ENCODE measurements at places on chromosomes 11 and 22.

- no peak for DNase-seq
These were observed at the start of gene TMEM225 for GRCh38 chr11:123885570-123885969. Gene TMEM225 (minus strand): TSS chr11:123885670. CDS start chr11:123885425, 245 bp downstream.

DNA sequence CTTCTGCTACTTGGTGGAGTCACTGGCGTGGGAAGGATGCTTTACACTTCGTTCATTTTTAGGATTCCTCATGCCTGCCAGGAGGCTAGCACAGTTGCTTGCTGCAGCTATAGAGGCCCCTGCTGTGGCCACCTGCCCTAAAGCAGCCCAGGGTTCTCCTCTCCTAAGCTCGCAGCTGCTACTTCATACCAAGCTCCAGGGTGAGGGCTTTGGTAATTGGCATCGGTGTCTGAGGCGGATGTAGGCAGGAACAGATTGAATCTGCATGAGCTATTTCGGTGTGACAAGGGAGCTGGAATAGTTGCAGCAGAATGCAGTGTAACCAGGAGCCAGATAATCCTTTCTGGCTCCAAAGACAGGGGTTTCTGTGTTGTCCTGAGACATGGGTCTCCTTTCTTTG lies 133.1 kb downstream of the MICAL2 start:
- no peak for DNase-seq

- no peak for DNase-seq
These were observed 148.2 kb upstream of the ARHGAP20 start for GRCh38 chr11:110860461-110860860.

GRCh38 chr11:73430326-73430725 lies 54.1 kb downstream of the RELT start:
- DNase-seq = no peak

- DNase-seq = no peak
These were observed 428 bp downstream of the CDKN1C start for GRCh38 chr11:2885017-2885677.

DNA sequence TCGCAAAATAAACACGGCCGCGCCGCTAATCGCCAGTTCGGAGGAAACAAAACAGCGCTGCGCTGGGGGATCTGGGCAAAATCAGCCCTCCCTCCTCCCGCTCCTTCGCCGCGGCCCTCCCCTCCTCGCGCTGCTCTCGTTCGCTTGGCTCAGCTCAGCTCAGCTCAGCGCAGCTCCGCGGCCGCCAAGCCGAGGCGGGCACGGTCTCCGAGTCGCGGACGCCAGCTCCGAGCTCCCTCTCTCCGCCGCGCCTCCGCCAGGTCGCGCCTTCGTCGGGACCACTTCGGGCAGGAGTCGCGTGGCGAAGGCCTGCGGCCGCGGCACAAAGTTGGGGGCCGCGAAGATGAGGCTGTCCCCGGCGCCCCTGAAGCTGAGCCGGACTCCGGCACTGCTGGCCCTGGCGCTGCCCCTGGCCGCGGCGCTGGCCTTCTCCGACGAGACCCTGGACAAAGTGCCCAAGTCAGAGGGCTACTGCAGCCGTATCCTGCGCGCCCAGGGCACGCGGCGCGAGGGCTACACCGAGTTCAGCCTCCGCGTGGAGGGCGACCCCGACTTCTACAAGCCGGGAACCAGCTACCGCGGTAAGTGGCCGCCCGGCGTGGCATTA lies at the start of gene SPON1:
TSS of gene SPON1 (plus strand) at position 162 of the 607 bp plus-strand sequence. CDS start at position 344, 182 bp downstream.
- DNase-seq = peak; percentile 17

DNA sequence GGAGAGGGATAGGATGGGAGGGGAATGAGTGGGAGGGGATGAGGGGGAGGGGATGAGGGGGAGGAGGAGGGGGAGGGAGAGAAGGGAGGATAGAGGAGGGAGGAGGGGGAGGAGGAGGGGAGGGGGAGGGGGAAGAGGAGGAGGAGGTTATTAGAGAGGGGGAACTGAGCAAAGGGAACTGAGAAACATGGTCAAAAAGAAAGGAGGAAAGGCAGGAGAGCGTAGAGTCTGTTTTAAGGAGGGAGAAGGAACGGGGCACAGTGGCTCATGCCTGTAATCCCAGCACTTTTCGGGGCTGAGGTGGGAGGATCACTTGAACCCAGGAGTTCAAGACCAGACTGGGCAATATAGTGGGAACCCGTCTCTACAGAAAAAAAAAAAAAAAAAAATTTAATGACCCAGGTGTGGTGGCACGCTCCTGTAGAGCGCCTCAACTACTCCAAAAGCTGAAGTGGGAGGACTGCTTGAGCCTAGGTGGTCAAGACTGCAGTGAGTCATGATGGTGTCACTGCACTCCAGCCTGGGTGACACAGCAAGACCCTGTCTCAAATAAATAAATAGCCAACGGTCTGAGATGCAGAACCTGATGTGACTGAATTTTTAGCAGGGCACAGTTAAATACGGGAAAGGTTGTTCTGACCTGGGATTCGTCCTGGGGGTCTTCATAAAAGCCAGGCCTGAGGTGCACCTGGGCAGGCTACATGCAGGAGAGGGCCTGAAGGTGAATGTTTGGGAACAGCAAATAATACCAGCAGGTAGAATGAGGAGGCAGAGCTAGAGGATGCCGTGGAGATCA lies 4.0 kb downstream of the B3GNT6 start:
- DNase-seq = no peak

GRCh38 chr11:6219359-6219758 lies 14.0 kb downstream of the C11orf42 start:
- DNase-seq = no peak

DNA sequence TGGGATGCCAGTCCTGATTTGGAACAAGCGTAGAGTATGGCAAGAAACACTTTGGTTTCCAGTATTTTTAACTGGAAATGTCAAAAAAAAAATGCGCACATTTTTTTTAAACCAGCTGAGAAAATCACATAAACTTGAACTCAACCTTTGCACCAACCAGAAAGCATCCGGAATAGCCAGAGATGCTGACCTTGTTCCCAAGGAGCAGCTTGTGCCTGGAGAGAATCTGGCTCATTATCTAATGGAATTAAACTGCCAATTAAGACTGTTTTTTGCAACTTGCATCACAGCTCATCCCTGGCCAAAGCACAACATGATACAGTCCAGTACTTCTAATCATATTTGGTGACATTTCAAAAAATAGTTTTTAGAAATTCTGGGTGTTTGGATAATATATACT lies 8.4 kb upstream of the ETS1 start:
- DNase-seq = no peak

DNA sequence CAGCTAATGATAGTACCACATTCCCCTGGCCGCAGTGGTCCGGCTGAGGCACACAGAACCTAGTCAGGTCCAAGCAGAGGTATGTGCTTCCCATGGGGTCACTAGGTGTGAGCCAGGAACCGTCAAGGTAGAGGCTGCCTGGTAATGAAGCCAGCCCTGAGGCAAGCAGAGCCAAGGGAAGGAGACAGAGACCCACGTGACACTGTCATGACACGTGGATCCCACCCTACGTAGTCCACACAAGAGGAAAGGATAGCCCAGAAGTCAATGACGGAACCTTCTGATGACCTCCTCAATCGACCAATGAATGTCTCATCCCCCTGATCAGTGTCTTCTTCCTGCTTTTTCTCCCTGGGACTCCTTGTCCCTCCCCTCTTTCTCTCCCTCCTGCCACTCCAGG lies 19.0 kb downstream of the A4GALT start:
- no peak for DNase-seq

GRCh38 chr11:14451825-14452224 lies 47.8 kb downstream of the COPB1 start:
- no peak for DNase-seq

DNA sequence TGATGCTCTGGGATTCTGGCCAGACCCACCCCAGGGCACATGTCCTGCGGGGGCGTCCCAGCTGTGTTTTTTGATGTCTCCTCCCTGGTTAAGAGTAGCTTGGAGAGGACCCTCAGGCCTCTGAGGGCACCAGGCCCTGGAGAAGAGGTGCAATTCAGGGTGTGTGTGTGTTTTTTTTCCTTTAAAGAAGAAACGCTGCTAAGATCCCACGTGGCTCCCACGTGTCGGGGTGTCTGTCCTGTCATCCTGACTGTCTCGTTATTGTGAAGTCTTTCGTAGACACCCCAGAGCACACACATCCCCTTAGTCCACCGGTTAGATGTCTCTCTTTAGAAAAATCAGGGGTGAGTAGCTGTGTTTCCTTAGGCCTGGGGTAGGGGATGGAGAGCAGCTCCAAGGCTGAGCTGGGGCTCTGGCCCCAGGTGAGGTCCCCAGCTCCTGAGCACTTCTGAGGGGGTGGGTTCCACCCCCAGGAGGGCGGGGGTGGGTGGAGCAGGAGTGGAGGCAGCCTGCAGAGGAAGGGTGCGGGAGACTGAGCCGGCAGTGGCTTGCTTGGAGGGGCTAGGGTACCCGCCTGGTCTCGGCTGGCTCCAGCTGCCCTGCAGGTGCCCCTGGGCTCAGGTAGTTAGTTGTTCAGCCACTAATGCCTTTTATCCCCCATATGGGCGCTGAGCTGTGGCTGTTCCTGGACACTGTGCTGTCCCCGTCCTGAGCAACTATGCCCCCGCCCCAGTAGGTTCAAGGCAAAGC lies 116.4 kb downstream of the CACNA1I start:
- no peak for DNase-seq

GRCh38 chr11:32266601-32267000 lies 168.7 kb downstream of the WT1 start:
- no peak for DNase-seq

GRCh38 chr11:61773356-61773755 lies 19.0 kb downstream of the TMEM258 start:
- no peak for DNase-seq

DNA sequence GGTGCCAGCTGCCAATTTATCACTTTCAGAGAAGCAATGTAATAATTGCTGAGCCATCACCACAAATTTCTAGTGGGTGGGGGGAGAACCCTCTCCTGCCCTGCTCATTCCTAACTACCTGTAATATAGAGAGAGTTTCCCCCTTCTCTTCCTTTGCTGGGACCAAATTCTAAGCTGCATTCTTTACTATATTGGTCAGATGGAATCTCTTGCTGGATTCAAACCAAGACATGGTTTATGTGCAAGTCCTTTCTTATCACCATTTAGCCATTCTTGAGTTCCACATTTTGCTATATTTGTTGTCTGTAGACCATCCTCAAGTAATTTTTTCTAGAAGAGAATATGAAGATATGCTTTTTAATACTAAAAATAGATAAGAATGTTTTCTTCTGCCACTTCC lies 452.1 kb downstream of the MN1 start:
- DNase-seq = no peak

- no peak for DNase-seq
These were observed 28.6 kb downstream of the PPP2R1B start for GRCh38 chr11:111737444-111738210.

DNA sequence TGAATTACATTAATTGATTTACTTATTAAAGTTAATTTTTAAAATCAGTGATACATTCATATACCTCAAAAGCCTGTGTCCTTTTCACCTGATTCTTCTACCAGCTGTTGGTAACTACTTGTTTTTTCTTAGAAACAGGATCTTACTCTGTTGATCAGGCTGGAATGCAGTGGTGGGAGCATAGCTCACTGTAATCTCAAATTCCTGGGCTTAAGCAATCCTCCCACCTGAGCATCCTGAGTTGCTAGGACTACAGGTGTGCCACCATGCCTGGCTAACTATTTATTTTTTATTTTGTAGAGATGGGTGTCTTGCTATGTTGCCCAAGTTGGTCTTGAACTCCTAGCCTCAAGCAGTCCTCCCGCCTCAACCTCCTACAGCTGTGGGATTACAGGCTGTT lies 4.7 kb downstream of the TRIM44 start:
- no peak for DNase-seq

DNA sequence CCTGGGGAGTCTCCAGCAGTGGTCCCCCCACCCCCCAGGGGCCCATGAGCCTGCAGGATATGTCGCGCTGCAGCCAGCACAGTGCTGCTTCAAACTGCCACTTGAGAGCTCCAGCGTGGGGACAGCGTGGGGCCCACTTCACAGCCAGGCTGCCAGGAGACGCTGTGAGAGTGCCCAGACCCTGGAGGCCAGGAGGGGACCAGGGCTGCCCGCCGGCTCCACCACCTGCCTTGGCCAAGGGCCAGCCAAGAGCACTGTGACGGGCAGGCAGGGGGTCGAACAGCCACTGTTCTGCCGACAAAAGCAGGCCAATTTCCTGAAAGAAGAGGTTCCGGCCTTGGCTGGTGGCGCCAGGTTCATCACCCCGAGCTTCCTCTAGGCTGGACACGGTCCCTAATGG lies 60.2 kb downstream of the FLRT1 start:
- no peak for DNase-seq

DNA sequence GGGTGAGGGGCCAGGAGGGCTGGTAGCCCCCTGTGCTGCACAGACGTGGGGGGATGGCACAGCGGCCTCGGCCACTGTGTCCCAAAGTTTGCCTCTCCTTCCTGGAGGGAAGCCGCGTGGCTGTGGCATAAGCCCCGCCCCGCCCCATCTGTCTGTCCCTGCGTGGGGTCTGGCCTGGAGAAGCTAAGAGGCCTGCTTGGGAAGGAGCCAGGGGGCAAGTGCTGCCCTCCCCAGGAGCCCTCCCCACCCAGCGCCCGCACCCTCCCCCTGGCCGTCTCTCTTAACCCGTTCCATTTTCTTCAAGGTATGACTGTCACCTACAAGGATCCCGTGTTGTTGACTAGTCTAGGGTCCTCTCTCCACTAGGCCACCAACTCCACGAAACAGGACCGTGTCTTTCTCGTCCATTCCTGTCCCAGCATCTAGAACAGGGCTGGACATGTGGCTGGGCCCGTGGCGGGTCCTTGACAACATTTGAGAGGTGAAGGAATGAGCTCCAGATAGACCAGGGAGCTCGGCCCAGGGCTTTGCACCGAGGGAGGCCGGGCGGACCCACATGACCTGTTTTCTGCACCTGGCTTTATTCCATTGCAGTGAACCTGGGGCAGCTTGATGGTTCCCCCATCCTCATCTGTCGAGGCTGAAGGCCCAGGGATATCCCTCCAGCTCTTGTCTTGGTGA lies 428.0 kb downstream of the TBC1D22A start:
- no peak for DNase-seq

GRCh38 chr11:132464003-132464342 lies 1068.3 kb downstream of the OPCML start:
- no peak for DNase-seq

DNA sequence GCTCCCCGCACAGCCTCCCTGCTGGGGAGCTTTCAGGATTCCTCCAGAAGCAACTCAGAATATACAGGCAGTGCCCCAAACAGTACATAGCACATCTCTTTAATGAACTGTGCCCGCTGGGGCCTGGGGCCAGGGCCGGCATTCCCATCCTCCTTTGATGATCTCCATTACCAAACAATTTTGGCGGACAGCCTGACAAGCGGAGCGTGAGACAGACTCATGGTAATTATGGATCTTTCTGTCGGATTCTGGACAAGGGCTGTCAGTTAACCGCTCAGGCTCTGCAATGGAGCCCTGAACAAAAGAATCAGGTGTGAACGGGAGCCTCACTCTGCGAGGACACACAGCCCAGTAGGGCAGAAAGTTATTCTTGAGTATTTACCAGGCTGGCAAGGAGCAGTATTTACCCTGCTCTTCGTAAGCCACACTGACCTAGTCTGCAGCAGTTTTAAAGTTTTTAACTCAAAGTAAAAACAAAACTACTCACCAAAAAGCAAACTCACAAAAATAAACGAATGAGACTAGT lies 174.0 kb downstream of the TBC1D22A start:
- DNase-seq = no peak

- DNase-seq = no peak
These were observed 27.9 kb downstream of the TCIRG1 start for GRCh38 chr11:68066742-68067141.
